ENCODE measurements at places on chromosomes 11 and 22.

DNA sequence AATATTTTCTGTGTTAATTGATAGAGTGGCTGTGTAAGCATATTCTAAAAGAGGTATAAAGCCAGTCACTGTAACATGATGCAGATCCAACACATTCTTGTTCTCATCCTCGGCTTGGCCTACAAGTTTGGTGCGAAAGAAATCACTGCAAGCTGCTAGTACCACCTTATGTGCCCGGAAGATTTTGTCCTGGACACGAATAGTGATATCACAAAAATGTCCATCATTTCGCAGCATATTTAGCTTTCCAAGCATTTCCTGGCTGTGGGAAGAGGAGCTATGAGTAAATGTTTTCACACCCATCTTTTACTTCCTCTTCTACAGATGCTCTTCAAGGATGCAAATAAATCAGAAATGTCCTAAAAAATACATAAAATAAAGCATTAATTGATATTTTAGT is 53.1 kb downstream of the ZBTB44 start:
- DNase-seq = no peak

- DNase-seq = no peak
Observed at GRCh38 chr11:104918113-104918824, 20.0 kb upstream of the CASP12 start.

GRCh38 chr22:20222764-20223420 is 45.2 kb downstream of the RTN4R start:
- DNase-seq = no peak

- DNase-seq = no peak
Observed at GRCh38 chr22:44934454-44934735, 75.4 kb downstream of the PHF21B start.

DNA sequence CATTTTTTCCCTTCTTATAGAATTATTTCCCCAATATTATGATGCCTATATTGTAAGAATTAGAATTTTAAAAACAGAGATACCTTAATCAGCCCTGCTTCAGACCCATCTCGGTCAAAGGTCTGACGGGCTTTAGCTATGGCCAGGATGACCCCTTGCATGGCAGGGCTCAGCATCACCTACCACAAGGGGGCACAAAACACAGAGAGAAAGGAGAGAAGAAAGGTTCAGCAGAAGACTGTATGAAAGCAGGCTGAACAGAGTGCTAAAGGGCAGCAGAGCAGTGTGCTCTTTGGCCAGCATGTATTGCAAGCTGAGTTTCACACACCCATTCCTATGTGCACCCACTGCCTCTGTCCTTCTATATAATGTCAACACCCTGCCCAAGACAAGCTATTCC is 26.8 kb downstream of the CLDN25 start:
- DNase-seq = no peak

- no peak for DNase-seq
Observed at GRCh38 chr11:96150609-96151008, 192.4 kb downstream of the MAML2 start.

DNA sequence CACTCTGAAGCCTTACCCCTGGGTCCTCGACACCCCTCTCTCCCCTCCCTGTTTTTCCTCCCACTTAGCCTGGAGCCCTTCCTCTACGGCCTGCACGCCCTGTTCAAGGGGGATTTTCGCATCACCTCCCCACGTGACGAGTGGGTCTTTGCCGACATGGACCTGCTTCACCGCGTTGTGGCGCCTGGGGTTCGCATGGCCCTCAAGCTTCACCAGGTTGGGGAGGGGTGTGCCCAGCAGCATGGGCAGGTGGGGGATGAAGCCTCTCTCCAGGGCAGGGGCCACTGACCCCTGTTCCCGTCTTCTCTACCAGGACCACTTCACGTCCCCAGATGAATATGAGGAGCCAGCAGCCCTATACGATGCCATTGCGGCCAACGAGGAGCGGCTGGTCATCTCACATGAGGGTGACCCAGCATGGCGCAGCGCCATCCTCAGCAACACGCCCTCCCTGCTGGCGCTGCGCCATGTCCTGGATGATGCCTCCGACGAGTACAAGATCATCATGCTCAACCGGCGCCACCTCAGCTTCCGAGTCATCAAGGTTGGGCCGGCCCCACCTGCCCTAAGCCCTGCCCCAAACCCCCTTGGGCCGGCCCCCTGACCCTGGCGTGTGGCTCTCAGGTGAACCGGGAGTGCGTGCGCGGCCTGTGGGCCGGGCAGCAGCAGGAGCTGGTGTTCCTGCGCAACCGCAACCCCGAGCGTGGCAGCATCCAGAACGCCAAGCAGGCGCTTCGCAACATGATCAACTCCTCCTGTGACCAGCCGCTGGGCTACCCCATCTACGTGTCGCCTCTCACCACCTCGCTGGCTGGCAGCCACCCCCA is 2.8 kb upstream of the SIPA1 start:
- no peak for DNase-seq

DNA sequence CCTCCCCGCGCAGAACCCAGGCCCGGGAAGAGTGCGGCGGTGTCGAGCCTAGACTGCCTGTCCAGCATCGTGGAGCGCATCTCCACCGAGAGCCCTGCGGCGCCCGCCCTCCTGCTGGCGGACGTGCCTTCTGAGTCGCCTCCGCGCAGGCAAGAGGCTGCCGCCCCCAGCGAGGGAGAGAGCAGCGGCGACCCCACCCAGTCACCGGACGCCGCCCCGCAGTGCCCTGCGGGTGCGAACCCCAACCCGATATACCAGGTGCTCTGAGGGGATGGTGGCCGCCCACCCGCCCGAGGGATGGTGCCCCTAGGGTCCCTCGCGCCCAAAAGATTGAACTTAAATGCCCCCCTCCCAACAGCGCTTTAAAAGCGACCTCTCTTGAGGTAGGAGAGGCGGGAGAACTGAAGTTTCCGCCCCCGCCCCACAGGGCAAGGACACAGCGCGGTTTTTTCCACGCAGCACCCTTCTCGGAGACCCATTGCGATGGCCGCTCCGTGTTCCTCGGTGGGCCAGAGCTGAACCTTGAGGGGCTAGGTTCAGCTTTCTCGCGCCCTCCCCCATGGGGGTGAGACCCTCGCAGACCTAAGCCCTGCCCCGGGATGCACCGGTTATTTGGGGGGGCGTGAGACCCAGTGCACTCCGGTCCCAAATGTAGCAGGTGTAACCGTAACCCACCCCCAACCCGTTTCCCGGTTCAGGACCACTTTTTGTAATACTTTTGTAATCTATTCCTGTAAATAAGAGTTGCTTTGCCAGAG is 2.0 kb downstream of the MYOD1 start:
- DNase-seq = no peak

GRCh38 chr11:27720277-27720830 is 20.1 kb upstream of the BDNF start:
- no peak for DNase-seq

DNA sequence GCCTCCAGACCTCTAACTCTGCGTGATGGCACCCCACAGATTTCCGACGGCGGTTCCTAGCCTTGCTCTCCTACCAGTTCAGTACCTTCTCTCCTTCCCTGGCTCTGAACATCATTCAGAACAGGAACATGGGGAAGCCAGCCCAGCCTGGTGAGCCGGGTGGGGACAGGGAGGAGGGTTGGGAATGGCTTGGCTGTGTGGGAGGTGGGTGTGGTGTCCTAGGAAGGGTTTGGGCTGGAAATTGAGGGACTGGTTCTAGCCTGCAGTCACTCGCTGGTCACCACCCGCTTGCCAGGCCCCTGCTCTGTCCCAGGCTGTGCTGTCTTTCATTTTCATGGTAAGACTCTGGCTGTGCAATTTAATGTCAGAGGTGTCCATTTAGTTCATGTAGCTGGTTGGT is 33.9 kb downstream of the NAT10 start:
- no peak for DNase-seq

DNA sequence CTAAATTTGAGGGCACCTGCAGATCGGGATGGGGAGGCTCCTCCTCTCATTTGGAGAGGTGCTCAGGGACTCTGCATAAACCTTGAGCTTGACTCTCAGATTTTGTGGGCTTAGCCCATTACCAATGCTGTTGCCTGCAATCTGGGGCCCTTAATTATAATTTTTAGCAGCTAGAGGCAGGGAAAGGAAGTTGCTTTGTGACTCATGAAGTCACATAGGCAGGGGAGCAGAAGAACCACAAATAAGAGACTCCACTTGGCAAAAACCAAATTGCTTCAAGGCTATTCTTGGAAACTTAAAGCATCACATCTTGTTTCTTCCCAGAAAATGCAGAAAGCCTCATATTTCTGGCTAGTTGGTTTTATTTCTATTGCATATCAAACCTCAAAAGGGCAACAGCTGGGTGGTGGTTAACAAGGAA is 46.9 kb downstream of the MICAL2 start:
- no peak for DNase-seq

DNA sequence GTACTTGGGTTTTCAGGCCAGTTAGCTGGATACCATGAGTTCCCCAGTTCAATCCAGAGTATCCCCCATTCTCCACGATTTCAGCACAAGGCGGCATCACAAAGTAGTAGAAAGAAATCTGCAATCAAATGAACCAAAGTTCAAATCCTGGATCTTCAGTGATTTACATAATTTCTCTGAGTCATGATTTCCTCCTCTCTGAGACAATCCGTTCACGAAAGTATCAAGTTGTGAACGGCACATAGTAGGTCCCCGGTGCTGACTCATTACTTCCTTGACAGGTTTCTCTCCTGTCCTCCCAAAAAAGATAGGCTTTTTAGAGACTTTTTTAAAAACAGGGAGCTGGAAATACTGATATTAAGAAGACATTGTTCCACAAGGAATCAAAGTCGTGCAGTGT is 69.1 kb upstream of the AKIP1 start:
- no peak for DNase-seq

- DNase-seq = no peak
Observed at GRCh38 chr11:38456371-38456770, 1858.3 kb upstream of the RAG2 start.

GRCh38 chr22:25839755-25840154 is 97.8 kb downstream of the MYO18B start:
- DNase-seq = no peak

DNA sequence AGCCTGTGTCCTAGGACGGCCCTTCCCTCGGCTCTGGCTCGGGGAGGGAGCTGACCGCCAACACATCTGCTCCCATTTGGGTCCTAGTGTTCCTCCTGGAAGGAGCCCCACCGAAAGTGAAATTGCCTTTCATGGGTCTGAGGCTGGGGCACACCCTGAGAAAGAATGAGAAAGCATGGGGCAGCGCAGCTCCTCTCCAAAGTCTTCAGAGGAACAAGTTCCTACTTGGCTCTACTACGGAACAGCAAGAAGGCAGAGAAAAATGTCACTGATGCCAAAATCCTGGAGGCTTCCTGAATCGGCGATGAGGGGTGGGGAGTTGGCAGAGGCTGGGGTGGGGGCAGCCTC is 41.5 kb upstream of the MYEOV start:
- no peak for DNase-seq

GRCh38 chr11:719214-720016 is 13.4 kb downstream of the EPS8L2 start:
- no peak for DNase-seq

DNA sequence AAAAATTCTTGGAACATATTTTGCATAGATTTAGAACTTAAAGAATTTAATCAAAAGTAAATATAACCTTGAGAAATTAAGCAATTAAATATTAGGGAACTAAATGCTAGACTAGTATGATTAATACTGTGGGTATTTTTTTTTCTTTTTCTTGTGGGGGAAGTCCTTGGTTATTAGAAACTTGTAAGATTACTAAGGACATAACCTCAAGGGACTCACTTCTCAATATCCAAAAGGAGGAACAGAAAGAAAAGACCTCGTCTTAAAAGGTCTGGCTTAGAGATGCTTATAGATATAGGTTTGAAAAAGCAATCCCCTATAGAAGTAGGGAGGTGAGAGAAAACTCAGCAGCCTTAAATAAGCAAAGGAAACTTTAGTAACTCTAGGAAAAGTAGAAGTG is 368.5 kb downstream of the INSC start:
- no peak for DNase-seq

DNA sequence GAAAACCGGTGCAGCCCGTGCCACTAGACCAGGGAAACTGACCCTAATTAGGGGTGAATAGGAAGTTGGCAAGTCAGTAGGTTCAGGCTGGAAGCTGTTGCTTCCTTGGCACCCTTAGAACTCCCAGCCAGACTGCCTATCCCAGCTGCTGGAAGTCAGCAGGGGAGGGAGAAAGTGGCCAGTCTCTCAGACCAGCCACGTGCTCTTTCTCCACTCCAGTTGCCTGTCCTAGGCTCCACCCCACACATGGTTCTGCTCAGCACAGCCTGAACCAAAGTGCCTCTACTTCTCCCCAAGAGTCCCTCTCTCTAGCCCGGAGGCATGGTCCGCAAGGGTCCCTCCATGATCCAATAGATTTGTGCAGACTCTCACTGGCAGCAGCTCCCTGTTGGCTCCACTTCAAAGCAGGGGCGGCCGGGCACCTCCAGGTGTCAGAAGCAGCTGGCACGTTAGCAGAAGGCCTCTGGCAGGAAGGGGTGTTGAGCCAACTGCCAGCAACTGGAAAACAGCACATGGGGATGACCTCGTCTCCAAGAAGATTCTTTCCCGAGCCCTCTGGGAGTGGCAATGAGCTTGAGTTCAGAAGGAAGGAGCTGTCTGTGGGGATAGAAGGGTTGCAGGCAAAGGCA is 27.7 kb downstream of the ARFGAP2 start:
- DNase-seq = no peak

- DNase-seq = no peak
Observed at GRCh38 chr22:38974170-38974825, 7.8 kb upstream of the APOBEC3B start.

DNA sequence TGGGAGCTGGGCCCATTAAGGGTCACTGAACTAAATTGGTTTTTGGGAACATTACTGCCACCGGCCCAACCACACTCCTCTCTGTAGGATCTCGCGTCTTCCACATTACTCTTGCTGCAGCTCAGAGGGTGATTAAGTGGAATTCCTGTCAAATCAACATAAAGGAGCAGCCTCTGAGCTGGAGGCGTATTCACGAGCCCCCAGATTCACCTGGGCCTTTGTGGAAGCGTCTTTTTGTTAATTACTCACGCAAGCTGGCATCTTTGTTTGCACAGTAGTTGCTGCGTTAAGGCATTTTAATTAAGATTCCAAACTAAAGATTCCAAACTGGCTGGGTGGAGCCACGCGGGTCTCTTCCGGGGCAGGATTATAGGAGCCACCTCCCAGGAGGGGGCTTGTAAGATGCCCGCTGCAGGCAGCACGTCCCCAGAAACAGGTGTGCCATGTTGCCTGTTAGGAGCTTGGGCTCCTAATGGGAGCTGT is 21.5 kb upstream of the RFPL3 start:
- DNase-seq = no peak

DNA sequence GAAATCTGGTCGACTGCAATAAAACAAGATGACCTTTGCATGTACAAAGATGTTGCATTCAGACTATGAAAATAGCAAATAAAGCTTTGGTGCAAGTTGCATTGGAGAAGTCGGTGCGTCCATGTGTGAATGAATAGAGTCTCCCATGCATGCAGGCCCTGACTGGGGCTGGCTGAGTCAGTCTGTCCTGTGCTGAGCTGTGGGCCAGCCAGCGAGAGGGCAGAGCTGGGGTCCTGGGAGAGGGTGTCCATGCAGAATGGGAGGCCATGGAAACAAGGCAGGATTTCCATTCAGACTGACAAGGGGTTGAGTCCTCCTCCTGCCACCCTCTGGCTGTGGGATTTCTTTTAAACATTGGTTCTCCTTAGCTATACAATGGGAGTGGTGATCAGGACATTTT is 2.3 kb upstream of the CRYBB3 start:
- DNase-seq = no peak
